ENCODE measurements at places on chromosomes 2 and 18.

DNA sequence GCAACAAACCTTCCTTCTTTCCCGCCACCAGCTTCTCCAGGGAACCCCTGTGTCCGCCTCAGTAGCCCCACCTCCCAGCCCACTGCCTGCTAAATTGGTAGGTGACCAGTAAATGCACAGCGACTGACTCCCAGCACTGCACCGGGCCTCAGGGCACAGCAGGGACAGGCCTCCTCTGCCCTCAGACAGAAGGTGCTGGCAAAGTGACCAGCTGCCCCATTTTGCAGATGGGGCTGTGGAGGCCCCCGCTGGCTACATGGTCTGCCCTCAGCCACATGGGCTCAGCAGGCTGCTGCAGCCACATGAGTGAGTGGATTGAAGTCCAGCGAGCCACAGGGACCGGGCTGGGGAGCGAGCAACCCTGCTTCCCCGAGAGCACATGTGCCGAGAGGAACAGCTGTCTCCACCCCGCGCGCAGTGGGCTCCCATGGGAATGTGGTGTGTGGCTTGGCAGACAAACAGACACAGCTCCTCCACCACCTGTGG, 7.8 kb upstream of the NPPC start:
- no peak for DNase-seq

DNA sequence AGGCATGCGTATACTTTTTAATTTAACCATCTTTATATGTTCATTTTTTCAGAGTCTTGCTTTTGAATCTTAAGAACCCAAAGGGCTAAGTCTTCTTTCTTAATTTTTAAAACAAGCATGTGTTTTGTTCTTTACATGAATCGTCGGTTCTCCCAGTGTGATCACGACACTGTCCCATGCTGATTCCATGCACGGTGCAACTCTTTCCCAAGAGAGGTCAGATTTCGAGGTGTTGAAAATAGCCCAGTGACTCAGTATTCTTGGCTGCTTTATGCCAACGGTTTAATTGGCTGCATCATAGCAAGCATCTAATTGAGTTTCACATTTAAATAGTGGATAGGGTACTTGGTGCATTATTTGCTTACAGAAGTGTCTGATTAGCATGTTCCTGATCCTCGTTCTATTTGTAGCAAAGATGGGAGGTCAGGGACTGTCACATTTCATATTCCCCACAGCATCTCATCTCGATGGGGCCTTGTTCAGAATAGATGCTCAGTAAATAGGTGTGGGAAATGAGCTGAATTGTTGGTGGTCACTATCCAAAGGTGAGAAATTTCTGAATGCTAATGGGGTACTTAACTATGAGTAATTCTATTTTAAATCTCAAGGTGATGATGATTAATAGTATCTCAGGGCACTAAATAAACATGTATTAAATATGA, 2.8 kb downstream of the NPAS2 start:
- no peak for DNase-seq

GRCh38 chr2:84641021-84641420, 124.7 kb downstream of the DNAH6 start:
- no peak for DNase-seq

DNA sequence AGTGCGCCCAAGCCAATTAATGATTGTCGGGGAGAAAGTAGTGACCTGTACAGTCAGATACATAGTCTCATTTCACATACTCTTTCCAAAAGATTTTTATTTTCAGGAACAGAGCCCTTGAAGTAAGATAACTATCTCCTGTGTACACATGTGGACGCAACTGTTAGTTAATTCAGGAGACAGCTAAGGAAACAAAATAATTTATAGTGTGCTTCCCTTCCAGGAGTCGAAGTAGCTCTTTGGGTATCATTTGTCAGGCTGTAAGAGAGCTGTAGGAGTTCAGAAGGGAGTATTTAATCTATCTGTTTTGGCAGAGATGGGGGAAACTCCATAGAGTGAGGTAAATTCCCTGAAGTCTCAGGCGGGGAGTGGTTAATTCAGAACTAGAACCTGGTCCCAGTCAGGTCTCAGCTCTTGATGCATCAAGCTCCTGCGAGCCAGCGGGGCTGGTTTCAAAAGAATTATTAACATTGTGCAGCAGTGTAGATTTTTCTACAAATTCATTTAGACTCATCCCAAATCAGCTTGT, 63.0 kb downstream of the MAPK4 start:
- DNase-seq: no peak

DNA sequence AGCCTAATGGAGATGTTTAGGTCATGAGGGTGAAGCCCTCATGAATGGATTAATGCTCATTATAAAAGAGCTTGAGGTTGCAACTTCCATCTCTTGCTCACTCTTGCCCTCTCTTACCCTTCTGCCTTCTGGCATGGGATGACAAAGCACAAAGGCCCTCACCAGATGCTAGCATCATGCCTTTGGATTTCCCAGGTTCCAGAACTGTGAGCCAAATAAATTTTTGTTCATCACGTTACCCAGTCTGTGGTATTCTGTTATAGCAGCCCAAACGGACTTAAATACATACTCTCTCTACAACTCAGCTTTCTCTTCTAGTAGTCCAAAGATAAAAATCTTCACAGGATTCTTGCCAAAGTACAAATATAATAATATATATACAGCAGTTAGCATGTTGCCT, 75.8 kb downstream of the LNPK start:
- DNase-seq: no peak

DNA sequence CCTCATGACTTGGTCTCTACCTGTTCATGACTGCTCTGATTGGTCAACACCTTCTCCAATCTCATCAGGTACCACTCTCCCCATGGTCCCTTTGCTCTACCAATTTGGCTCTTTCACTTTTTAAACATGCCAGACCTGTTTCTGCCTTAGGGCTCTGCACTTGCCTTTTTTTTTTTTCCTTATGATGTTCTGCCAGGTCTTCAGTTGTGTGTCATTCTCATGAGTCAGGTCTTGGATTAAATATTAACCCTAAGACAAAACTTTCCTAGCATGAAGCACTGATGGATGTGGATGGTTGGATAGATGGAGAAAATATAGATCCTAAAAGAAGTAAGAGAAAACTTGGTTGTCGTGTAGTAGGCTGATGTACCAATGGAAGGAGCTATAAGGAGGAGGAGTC, 219.3 kb downstream of the TTC32 start:
- no peak for DNase-seq

- no peak for DNase-seq
Observed at GRCh38 chr2:114082731-114083433, 193.0 kb downstream of the ACTR3 start.

- DNase-seq: no peak
Observed at GRCh38 chr2:23199115-23199918, 185.7 kb upstream of the KLHL29 start.

GRCh38 chr2:205662206-205662965, 19.9 kb upstream of the NRP2 start:
- no peak for DNase-seq

- DNase-seq: no peak
Observed at GRCh38 chr2:182324665-182325064, 102.2 kb downstream of the PDE1A start.

DNA sequence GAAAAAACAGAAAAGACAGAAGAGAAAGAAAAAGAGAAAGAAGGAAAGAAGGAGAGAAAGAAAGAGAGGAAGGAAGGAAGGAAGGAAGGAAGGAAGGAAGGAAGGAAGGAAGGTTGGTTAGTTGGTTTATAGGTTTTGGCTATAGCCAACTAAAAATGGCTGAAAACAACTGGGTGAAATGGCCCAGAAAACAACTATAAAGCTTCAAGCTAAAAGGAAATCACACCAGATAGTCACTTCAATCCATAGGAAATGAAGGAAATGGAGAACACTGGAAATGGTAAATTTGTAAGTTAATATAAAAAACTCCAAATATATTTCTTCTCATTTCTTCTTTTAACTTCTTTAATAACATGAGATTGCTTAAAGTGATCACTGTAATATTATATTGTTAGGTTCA, 118.5 kb downstream of the FBXO15 start:
- DNase-seq: no peak

GRCh38 chr2:65397122-65397521, 35.3 kb downstream of the SPRED2 start:
- DNase-seq: no peak

DNA sequence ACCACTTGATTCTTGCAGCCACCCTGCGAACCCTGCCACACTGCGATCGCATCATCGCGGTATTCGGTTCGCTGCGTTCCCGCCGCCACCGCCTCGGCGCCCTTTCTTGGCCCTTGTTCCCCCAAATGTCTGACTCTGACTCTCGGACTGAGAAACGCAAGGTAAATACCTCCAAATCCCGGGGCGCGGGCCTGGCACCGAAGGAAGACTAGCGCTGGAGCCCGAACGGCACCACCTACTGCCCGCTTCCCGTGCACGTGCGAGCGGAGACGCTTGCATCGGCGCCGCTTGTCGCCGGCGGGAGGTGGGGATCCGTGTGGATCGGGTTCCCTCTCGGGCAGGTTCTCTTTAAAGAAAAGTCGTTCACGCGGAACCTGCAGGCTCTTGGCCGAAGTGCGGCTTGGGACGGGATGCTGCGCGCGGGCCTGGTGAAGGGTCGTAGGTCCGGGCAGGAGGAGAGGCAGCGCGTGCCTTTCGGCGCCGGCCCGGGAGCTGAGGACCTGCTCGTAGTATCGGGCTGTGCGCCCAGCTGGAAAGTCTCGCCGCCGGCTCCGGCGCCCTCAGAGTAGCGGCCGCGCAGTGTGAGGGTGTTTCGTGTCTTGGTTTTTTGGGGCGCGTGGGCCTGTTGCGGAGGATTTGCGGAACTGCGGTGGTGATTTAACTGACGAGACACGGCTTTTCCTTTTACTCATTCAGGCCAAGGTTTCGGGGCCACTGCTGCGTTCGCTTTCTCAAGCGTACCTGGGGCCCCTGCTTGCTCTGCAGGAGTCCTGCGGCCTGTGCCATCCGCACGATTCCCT, 514 bp downstream of the BCL2L11 start:
- DNase-seq: peak; percentile 35

- DNase-seq: no peak
Observed at GRCh38 chr2:63444565-63445288, 143.6 kb downstream of the WDPCP start.

DNA sequence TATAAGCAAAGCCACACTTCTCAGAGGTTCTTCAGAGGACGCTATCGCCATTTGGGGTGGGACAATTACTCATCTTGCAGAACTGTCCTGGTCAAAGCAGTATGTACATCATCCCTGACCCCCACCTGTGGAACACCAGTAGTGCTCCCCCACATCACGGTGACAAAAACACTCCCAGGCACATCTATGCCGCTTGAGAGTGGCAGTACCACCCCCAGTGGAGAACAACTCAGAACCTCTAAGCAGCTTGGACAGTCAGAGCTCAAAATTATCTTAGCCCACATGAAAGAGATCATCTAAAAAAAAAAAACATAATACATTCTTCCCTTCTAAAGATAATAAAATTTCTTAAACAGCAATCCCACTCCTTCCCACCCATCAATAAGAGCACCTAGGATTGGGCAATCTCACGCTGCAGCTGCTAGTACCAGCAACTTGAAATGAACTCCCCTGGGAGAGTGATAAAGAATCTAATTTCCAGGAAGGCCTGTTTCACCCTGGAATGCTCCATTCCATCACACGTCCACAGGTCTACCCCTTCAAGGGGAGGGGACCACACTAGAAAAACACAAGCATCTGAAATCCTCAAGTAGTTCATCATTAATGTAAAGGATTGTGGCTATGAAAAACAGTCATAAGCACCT, 31.7 kb downstream of the LRP2 start:
- no peak for DNase-seq

DNA sequence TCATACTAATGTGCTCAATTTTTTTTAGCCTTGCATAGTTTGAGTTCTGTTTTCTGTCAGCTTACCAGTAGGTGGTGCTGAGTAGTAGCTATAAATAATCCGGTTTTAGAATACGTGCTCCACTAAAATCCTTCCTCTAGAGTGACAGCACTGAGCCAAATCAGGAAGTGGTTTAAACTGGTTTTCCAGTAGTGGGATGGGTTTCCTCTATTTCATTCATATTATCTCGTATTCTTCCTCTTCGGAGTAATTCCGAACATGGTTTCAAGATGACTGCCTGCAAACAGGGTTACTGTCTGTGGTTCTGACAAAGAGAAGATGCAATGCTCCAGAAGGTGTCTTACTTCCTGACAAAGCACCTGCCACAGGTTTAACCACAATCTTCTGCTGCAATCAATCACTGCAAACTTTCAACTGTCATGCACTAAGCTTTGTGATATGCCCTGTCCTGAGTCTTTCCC, 496.9 kb upstream of the VRK2 start:
- DNase-seq: no peak

DNA sequence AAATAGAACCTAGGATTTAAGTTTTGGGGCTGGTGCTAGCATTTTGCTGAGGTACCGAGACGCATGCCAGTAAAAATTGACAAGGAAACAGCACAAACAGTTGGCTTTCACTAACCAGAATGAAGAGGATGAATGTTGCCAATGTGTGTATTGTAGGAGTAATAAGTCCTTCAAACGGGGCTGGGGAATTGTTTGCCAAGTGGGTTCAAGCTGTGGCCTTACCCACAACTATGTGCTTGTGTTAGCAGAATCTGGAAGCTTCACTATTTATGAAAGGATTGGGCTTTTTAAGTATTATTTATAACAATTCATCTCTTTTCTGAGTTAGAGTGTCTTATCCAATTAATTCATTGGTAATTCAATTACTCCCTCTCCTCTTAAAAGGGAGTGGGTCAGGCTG, 15.0 kb upstream of the KIF5C start:
- no peak for DNase-seq

GRCh38 chr18:79931475-79931874, 20.0 kb downstream of the SLC66A2 start:
- no peak for DNase-seq

- DNase-seq: no peak
Observed at GRCh38 chr2:187593697-187594096, 39.5 kb upstream of the TFPI start.

DNA sequence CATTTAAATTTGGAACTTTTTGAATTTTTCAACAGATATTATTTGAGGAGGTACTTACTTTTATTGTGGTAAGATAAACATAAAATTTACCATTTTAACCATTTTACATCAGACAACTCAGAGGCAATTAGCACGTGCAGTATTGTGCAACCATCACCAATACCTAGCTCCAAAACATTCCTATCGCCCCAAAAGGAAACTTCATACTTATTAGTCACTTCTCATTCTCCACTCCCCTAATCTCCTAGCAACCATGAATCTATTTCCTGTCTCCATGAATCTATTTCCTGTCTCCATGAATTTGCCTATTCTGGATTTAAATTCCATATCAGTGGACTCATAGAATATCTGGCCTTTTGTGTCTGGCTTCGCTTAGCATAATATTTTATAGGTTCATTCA, 69.9 kb upstream of the FAM136A start:
- no peak for DNase-seq

- DNase-seq: no peak
Observed at GRCh38 chr2:235639428-235639773, 145.6 kb downstream of the AGAP1 start.

GRCh38 chr2:191556463-191556862, 121.5 kb upstream of the NABP1 start:
- no peak for DNase-seq

- DNase-seq: no peak
Observed at GRCh38 chr2:31813016-31813415, 197.8 kb downstream of the MEMO1 start.

- no peak for DNase-seq
Observed at GRCh38 chr2:237966250-237966564, 607 bp upstream of the UBE2F start.

Measured in stimulated activated CD4-positive, alpha-beta T cell treated with anti-CD3 and anti-CD28 coated beads, Interleukin-15, amount 100 ng/mL, for 1 hour (primary cell).